ENCODE measurements at places on chromosomes 5 and 9.

DNA sequence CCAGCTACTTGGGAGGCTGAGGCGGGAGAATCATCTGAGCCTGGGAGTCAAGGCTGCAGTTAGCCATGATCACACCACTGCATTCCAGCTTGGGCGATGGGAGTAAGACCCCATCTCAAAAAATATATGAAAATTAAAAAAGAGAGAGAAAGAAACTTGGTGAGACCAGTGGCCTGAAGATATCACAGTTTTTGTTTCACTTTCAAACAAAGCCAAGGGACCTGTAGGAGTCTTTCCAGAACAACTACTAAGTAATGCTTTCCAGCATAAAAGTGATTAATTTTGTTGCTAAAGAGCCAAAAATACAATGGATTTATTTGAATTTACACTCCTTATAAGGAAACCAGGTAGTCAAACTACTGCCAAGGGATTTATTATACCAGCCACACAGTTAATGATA lies 23.5 kb downstream of the GKAP1 start:
- DNase-seq: no peak

- DNase-seq: no peak
These were observed 181.5 kb upstream of the PIK3R1 start for GRCh38 chr5:68033961-68034571.

- DNase-seq: no peak
These were observed 390.9 kb downstream of the LRRC70 start for GRCh38 chr5:62969409-62970120.

GRCh38 chr9:34430843-34431437 lies 27.4 kb downstream of the FAM219A start:
- no peak for DNase-seq

GRCh38 chr5:68436686-68437520 lies 221.3 kb downstream of the PIK3R1 start:
- DNase-seq: no peak
